Skin of body (tissue), 3 donors: ENCODE measurements at places on chromosomes 7 and 10. TPM values are rescaled to one million over a fixed set of nuclear protein-coding genes. Genes with fewer than 3 reads are reported as not detected.

Gene PIK3AP1
- total RNA-seq = 6.2 TPM

Gene NCF1
- total RNA-seq = 2.7 TPM

Gene WDR86
- 14.0 TPM for total RNA-seq

Gene AGBL3
- total RNA-seq = 2.0 TPM

Gene FMC1
- total RNA-seq = 7.9 TPM

Gene BMPER
- 13.3 TPM for total RNA-seq

Gene ASB10
- 0.69 TPM for total RNA-seq

Gene GARIN1A
- total RNA-seq = 0.30 TPM

Gene PARD3
- 72.5 TPM for total RNA-seq

Gene NEBL
- total RNA-seq = 29.3 TPM

Gene ADCY1
- total RNA-seq = 5.7 TPM

Gene TDRD1
- 0.20 TPM for total RNA-seq

Gene DRGX
- 0.20 TPM for total RNA-seq

Gene SLC39A12
- total RNA-seq = 0.10 TPM

Gene SPDYE8
- total RNA-seq = 0.10 TPM

Gene FAM24B
- 5.7 TPM for total RNA-seq

Gene C10orf88
- total RNA-seq = 13.4 TPM

Gene AEBP1
- 56.3 TPM for total RNA-seq

Gene UTF1
- not detected for total RNA-seq

Gene MTERF1
- 8.9 TPM for total RNA-seq

Gene TYW1B
- total RNA-seq = 4.5 TPM

Gene POLR2J2
- total RNA-seq = 3.6 TPM

Gene HOXA9
- total RNA-seq = 9.6 TPM

Gene VIPR2
- 0.99 TPM for total RNA-seq

Gene PSMA2
- 31.1 TPM for total RNA-seq

Gene DPP6
- 2.0 TPM for total RNA-seq

Gene TMEM213
- not detected for total RNA-seq

Gene CYP2E1
- total RNA-seq = 0.69 TPM

Gene MRC1
- 35.5 TPM for total RNA-seq

Gene STK32C
- 3.4 TPM for total RNA-seq

Gene CNNM1
- 0.20 TPM for total RNA-seq

Gene FBXL13
- total RNA-seq = 2.8 TPM

Gene HECW1
- total RNA-seq = 1.8 TPM

Gene CCSER2
- 36.6 TPM for total RNA-seq

Gene INHBA
- 6.5 TPM for total RNA-seq

Gene SERPINE1
- total RNA-seq = 18.1 TPM

Gene LANCL2
- 11.0 TPM for total RNA-seq

Gene FRMD4A
- total RNA-seq = 33.3 TPM

Gene NAT16
- not detected for total RNA-seq

Gene MSS51
- 9.1 TPM for total RNA-seq

Gene COL13A1
- 10.1 TPM for total RNA-seq

Gene EIF5AL1
- total RNA-seq = 0.30 TPM

Gene RBP3
- total RNA-seq = not detected

Gene CPN1
- not detected for total RNA-seq

Gene TUBAL3
- 0.20 TPM for total RNA-seq

Gene ADRB1
- 0.79 TPM for total RNA-seq

Gene TAS2R3
- 3.6 TPM for total RNA-seq

Gene FAM25C
- total RNA-seq = not detected

Gene PIK3CG
- 4.7 TPM for total RNA-seq

Gene CCDC71L
- 7.4 TPM for total RNA-seq
